HL-60 (cell line): ENCODE measurements at places on chromosomes 12 and 14.

DNA sequence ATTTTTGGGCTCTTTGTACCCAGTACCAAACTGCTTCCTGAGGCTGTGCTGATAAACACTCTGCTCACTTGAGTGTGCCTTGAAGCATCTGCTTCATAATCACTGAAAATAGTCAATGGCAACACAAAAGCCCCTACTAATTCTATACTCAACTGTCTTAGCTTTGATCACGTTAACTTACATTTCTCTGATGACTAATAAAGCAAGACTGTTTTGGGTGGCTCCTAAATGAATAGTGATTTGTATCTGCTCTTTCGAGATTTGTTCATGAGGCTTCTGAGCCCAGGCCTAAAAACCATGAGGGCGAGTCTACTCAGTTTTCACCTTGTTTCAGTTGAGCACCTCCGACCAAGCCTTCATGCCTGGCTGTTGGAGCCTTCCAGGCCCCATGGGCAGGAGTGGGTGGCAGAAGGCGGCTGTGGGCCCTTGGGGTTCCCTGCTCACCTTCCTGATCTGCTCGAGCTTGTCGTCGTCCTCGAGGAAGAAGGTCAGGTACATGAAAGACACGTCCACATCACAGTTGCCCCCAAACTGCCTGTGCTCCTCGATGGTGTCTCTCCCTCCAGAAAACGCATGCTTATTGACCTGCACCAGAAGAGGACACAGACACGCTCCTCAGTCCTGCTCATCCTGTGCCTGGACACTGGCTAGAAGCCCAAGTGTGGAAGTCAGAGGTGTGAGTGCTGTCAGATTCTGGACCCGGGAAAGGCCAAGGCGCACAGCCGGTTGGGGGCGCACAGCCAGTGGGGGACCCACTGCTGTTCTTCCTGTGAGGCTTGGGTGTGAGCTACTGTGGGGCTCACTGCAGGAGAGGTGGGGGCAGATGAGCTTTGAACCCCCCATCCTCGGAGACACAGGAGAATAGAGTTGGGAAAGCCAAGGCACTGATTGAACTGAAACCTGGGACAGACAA, 13.7 kb downstream of the SLC25A47 start:
- no peak for DNase-seq

DNA sequence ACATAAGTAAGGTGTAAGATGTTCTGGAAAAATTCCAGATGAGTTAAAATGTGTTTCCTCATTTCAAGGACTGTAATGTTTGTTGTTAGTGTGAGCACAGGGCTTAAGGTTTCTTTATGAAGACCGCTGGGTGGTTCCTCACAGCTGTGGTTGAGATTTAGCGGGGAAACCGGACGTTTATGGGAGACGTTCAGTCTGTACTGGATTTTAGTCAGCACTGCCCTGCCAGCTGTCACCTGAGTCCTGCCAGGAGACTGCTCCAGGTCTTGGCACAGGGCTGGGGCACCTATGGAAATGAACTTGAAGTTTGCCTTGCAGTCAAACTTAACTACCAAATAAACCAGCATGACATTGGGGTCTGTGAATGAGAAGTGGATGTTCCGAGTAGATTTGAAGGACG, 555.2 kb downstream of the DIO2 start:
- DNase-seq: no peak

DNA sequence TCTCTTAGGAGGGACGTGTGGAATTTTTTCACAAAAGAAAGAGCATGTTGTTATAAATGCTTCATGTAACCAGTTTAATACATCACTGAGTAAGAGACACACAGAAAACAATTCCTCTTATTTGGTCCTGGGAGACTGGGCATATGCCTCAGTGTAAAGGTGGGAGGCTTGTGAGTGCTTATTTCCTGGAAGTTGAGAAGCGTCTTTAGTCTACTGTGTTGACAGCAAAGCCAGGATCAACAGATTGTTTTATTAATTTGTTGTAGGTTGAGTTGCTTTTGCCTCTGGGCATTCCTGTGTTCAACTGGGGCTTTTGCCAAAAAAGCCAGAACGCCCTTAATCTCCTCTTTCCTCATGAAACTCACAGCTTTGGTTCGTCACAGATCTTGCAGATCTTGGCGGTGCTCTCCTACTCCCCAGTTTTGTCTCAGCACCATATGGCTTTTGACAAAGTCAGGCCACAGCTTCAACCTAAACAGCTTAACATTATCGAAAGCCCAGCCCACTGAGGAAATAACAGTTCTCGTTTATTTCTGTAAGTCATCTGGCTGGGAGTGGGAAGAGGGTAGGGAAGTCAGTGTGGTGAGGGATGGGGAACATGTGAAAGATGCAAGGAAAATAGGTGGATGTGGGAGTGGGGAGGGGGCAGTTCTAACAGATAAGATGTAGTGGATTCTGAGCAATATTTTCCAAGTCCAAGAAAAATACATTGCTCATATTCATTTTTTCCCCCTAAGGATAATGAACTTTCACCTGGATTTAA, 227.2 kb downstream of the DACT1 start:
- DNase-seq: no peak

DNA sequence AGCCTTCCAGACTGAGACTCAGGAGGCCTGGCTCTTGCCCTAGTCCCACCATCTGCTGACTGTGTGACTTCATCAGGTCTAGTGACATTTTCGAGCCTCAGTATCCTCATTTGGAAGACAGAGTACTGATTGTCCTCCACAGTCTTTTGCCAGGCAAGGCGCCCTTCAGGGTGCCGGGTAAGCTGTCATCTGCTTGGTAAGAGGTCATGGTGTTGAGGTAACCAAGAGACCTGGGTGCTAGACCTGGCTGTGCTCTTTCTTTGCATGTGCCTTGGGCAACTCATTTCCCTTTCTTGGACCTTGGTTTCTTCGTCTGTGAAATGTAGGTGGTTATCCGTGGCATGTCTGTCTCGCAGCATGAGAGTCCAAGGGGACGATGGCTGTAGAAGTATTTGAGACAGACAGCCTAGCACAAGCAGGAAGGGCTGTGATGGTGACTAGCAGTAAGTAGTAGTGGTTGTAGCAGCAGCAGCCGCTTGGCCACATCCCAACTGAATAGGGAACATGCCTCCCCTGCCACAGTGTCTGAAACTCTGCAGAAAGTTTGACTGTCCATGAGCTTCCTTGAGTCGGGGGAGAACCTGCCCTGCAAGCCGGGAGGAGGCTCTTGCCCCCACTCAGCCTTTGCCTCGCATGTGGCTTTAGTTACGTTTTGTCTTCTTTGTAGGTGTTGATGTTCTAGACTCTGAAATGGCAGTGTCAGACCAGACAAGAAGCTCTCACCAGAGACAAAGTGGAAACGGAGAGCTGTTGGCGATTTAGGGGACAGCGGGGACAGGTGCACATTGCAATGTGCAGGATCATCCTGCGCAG, 40.3 kb downstream of the EVL start:
- no peak for DNase-seq

GRCh38 chr12:90280033-90280432, 571.4 kb upstream of the ATP2B1 start:
- no peak for DNase-seq

DNA sequence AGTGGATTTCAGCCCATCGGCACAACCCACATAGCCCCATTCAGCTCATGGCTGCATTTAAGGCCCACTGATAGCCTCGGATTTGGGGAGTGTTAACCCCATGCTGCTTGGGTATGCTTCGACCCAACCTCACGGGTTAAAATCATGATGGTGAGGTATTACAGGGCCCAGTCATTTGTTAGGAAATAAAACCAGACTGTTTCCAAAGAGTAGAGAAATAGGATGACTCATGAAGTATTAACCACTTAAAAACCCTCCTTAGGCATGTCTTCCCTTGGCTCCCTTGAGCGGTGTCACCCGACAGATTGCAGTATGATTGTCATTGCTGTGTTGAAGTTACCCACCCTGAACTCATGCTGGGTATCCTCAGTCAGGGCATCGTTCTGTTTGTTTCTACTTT, 289.1 kb downstream of the CACNA1C start:
- DNase-seq: peak; percentile 77

GRCh38 chr12:55830601-55831446, 1.4 kb upstream of the DNAJC14 start:
- DNase-seq: peak; percentile 36

DNA sequence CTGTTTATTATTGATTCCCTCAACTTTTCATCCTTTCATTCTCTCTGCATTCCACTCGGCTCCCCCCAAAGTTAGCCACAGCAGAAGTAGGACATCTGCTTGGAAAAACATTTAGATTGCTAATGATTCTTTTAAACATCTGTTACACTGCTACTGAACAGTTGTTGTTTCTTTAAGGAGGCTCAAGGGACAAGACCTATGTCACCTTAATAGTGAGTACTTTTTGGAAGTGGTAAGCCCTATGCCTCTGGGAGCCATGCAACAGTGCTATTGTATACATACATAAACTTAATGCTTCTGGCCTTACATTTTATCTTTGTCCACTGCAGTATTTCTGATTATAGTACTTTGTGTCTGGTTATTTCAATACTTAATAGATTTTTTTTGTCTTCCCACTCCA, 628.2 kb upstream of the FOXG1 start:
- DNase-seq: no peak

DNA sequence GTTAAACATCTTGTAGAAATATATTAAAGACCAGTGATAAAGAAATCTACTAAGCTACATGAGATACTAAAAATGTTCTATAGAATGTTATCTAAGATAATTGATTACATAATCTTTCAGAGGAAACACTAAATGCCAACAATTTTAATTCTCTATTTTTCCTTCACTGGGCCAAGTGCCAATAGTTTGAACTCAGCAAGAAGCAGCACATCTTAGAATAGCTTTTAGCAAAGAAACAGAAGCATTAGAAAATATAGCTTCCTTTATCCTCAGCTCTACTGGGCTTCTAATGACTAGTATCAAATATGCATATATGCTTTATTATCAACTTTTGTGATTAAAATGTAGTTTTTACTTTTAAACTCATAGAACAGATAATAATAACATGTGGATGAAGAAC, 461.4 kb upstream of the USP15 start:
- DNase-seq: no peak

DNA sequence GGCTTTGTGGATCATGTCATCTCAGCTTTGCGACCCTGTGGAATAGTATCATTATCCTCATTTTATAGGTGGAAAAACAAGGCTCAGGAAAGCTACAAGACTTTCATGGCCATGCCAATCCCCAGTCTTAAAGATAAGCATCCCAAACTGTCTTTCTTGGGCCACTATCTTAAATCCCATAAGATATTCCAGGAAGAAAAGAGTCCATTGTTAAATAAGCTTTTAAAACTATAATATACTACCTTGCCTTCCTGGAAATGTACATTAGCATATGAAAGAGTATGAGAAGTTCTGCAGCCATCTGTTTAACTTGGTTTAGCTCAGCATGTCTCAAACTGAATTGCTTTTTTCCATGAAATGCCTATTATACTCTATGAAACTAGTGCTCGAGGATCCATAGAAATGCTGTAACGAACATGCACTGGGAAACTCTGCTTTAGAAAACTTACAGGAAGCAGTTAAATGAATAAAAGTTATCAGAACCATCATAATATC, 77.1 kb downstream of the B4GALNT3 start:
- DNase-seq: no peak

DNA sequence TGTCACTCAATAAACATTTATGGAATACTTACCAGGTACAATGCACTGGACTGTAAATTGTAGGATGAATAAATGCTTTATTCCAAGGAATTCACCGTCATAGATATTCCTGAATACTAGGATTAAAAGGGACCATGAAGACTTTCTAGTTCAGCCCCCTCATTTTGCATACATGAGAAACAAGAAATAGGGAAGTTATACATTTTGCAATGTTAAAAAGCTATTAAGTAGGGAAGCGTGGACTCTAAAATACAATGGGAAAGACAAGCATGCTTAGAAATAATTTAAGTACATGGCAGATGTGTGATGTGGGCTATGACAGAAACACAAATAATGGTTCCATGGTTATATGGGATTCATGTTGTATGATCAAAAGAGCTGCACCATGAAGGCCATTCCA, 89.4 kb upstream of the SYT10 start:
- DNase-seq: no peak

GRCh38 chr12:3493043-3493858, 2.2 kb downstream of the PRMT8 start:
- DNase-seq: no peak

- no peak for DNase-seq
Observed at GRCh38 chr14:63245893-63246292, 41.6 kb downstream of the RHOJ start.

DNA sequence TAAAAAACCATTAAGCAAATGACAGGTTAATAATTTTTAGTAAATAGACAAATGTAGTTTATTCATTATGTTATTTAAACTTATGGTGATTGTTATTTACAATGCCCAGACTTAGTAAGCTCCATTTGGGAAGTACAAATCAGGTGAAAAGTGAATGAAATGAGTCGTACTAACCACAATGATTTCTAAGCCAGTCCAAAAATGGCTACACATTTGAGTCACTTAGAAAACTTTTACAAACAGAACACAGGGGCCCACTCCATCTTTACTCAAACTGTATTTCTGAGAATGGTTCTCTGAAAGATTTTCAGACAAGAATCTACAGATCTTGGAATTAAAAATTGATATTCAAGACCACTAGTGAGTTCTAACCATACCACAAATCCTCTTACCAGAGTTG, 653.3 kb upstream of the MIS18BP1 start:
- no peak for DNase-seq

GRCh38 chr14:69260861-69261564, 1.1 kb downstream of the GALNT16 start:
- DNase-seq: no peak

DNA sequence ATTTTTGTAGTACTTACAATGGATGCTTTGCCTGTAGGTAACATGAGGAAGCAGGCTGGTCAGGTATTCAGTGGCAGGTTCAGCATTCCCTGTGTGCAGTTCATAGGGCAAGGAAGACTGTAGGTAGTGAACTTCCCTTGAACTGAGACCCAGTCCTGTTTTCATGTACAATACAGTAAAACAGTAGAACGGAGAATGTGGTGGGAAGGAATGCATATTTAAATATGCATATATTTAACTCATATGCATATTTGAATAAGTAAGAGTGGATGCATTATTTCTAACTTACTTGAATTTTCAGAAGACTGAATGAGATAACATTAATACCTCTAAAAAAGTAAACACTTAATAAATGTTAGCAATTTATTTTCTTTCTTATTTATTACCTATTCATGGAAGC, 147.6 kb upstream of the FLRT2 start:
- no peak for DNase-seq

GRCh38 chr14:90483571-90483974, 86.7 kb downstream of the CALM1 start:
- DNase-seq: peak; percentile 62

- no peak for DNase-seq
Observed at GRCh38 chr14:95024380-95024779, 132.9 kb downstream of the DICER1 start.
